ENCODE measurements at places on chromosomes 1 and 21.

- no peak for DNase-seq
Observed at GRCh38 chr21:27426196-27426595, 459.3 kb upstream of the ADAMTS5 start.

DNA sequence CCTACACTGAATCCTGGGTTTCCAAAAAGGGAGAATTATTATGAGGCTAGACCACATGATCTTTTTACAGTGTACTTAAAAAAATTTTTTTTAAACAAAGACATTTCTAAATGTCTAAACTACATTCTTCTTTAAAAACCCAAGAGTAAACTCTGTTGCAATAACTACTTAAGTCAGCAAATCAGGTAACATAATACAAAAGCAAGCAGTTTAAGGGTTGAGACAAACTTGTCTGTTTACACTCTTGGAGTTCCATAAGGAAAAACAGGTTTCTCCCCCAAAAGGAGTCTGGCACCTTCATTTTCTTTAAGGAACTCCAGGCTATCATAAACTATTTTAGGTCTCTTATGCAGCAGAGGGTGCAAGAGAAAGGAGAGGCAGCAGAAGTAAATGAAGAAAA is 12.5 kb upstream of the ANKRD45 start:
- no peak for DNase-seq

- no peak for DNase-seq
Observed at GRCh38 chr1:99860703-99861102, 10.5 kb downstream of the AGL start.

DNA sequence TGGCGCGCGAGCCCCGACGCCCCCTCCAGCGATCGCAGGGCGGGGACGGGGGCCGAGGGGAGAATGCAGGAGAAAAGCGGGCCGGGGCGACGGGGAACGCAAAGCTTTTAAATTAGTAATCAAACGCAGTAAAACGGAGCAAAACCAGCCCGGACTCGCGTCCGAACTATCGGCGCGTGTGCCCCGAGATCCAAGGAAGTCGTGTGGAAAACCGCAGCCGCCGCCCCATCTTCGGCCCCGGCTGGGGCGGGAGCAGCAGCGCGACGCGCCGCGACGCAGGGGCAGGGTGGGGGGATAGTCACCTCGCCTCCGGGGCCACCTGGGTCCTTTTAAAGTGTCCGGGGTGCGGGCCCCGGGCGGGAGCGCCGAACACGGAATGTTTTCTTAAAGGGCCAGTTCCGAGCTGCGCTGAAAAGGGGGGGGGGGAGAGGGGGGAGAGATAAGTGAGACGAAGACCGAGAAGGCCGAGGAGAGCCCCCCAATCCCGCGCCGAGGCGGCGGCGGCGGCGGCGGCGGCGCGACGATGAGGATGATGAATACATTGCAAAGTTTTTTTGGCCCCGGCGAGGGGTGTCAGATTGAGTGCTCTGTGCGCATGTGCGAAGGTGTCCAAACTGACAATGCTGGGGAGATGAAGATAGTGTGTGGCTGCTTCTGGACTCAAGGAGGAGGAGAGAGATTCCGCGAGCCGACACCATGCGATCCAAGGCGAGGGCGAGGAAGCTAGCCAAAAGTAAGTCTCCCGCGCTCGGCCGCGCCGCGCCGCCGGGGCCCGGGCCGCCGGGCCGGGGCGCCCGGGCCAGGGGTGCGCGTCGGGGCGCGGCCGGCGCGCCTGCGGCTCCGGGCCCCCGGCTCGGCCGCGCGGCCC is at the start of gene PRDM16:
PRDM16 (plus strand) TSS at position 640 of the 868 bp plus-strand sequence; CDS start at position 697, 57 bp downstream.
- DNase-seq = no peak

- DNase-seq = no peak
Observed at GRCh38 chr1:78009276-78009675, 4.5 kb downstream of the DNAJB4 start.

DNA sequence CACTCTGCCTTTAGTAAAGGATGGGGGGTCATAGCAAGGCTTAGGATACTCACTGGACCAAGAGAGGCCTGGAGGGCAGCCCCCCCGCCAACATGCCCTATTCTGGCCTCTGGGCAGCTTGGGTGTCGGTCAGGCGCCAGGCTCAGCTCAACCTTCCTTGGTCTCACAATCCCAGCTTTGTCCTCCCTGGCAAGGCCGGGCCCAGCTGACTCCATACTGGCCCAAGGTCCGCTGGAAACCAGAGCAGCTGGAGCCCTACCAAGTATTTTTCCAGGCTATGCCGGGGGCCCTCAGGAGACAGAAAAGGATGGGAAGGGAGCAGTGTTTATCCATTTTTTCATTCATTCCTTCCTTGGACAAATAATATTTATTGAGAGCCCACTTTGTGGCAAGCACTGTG is 6.2 kb downstream of the FBXO2 start:
- no peak for DNase-seq

DNA sequence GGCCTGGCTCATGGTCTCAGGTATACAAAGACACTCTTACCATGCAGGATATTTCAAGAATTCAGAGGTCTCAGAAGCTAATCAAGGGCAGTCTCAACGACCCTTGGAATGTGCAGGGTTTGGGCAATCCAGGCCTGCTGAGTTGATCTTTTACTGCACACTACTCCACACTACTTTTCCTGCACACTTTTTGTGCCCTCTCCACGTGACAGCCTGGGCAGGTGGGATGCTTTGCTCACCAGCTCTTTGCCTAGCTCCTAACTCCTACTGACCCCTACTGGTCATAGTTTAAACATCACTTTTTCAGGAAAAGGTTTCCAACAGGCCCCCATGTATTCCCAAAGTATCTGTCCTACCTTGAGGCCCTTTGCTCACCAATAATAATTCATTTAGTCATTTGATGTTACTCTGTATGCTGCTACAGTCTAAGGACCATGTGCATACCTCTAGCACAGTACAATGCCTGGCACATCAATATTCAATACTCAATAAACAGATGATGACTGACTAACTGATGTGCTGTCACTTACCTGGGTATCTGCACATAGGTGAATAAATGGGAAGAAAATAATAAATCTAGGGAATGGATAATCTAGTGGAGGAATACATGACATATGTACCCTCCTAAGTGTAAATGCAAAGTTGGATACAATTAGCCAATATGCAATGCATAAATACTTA is 9.6 kb downstream of the DUSP23 start:
- peak; percentile 26 for DNase-seq

GRCh38 chr1:97334454-97334853 is 586.4 kb downstream of the DPYD start:
- no peak for DNase-seq

- no peak for DNase-seq
Observed at GRCh38 chr1:202702088-202702487, 8.2 kb downstream of the SYT2 start.

GRCh38 chr21:29496337-29496736 is 197.6 kb downstream of the BACH1 start:
- DNase-seq = no peak

GRCh38 chr21:15761507-15762100 is 31.8 kb downstream of the USP25 start:
- no peak for DNase-seq

- no peak for DNase-seq
Observed at GRCh38 chr1:18939398-18940302, 16.8 kb downstream of the IFFO2 start.

GRCh38 chr1:3464649-3465025 is 10.2 kb downstream of the ARHGEF16 start:
- no peak for DNase-seq

- DNase-seq = no peak
Observed at GRCh38 chr1:230077436-230078213, 10.6 kb downstream of the GALNT2 start.

GRCh38 chr1:244789731-244790130 is 45.7 kb upstream of the COX20 start:
- DNase-seq = no peak

DNA sequence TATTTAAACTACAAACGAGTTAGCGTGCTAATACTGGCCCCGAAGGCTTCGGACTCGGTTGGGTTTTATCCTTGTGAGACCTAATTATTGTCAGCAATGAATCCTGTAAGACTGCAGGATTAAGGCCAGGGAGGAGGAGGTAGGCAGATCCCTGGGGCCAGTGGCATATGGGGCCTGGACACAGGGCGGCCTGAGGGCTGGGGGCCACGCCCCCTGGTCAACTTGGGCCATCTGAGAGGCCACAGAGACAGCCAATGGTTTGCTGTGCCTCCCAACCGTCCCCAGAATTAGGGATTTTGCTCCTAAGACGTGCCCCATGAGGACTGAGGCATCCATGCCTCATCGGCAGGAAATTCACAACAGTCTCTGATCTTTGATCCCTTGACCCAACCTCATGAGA is 31.1 kb upstream of the DISP3 start:
- no peak for DNase-seq

- DNase-seq = no peak
Observed at GRCh38 chr1:235597867-235598553, 51.6 kb downstream of the GNG4 start.

DNA sequence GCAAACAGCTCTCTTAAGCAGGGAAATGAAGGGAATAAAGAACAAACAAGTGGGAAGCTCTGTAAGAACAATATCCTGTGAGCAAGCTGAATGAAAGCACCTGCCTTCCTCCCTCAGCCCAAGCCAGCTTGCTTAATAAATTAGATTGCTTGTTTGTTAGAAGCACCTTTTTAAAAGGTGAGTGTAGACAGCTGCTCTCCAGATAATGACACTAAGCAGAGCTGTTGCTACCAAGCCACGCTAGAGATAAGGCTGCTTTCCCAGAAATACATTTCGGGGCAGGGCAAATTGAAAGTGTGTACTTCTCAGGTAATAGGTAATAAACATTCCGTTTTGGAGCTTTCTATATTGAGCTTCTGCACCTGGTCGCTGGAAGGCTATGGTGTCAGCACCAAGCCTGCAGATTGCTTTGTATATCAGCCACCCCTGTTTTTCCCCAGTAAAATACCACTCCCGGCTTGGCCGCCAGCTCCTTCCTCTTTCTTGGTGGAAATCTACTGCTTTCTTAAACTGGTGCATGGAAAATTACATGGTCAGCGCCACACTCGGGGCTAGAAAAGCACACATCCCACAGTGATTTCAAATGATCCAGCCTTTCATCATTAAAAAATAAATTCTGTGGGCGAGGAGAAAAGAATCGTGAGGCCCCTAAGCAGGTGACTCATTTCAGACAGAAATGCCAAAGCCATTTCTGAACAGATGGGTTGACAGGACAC is 151.3 kb downstream of the ETS2 start:
- peak; percentile 95 for DNase-seq

GRCh38 chr1:245008761-245009160 is 144.4 kb upstream of the HNRNPU start:
- DNase-seq = no peak

GRCh38 chr1:245095903-245096302 is 58.9 kb upstream of the KIF26B start:
- no peak for DNase-seq

DNA sequence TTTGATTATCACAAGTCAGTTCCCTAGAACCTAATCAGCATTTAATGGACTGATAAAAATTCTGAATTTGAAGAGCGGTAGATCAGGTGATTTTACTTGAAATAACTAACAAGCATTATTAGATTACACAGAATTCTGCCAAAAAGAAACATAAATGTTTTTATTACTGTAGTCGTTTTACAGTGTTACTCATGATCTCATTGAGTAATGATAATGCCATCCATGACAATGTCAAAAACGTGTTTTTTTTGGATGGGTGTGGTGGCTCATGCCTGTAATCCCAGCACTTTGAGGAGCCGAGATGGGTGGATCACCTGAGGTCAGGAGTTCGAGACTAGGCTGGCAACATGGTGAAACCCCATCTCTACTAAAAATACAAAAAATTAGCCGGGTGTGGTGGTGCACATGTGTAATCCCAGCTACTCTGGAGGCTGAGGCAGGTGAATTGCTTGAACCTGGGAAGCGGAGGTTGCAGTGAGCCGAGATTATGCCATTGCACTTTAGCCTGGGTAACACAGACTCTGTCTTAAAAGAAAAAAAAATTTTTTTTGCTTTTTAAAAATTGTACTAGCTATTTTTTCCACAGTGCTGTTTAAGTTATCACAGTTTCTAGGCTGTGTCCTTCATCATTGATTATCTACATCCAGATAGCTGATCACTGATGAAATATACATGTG is 56.6 kb downstream of the LAMC1 start:
- DNase-seq = no peak

GRCh38 chr21:40160911-40161310 is 293.7 kb downstream of the PCP4 start:
- DNase-seq = no peak

GRCh38 chr1:165884690-165885304 is 57.4 kb downstream of the UCK2 start:
- DNase-seq = no peak

DNA sequence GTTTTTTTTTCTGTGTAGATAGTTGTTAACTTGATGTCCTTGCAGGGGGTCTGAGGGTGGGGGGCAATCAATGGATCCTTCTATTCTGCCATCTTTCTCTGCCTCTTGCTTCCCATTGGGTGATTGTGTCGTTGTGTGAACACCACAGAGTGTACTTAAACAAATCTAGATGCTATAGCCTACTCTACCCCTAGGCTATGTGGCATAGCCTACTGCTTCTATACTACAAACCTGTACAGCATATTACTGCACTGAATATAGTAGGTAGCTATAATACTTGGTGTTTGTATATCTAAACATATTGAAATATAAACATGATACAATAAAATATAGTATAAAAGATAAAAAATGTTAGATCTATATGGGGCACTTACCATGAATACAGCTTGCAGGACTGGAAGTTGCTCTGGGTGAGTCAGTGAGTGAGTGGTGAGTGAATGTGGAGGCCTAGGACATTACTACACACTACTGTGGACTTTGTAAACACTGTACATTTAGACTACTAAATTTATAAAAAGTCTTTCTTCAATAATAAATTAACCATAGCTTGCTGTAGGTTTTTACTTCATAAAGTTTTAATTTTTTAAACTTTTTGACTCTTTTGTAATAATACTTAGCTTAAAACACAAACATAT is 105.4 kb downstream of the CENPF start:
- no peak for DNase-seq

- no peak for DNase-seq
Observed at GRCh38 chr1:193749868-193750267, 563.5 kb upstream of the B3GALT2 start.

- DNase-seq = peak; percentile 66
Observed at GRCh38 chr21:42561762-42562650, 48.4 kb downstream of the SLC37A1 start.

DNA sequence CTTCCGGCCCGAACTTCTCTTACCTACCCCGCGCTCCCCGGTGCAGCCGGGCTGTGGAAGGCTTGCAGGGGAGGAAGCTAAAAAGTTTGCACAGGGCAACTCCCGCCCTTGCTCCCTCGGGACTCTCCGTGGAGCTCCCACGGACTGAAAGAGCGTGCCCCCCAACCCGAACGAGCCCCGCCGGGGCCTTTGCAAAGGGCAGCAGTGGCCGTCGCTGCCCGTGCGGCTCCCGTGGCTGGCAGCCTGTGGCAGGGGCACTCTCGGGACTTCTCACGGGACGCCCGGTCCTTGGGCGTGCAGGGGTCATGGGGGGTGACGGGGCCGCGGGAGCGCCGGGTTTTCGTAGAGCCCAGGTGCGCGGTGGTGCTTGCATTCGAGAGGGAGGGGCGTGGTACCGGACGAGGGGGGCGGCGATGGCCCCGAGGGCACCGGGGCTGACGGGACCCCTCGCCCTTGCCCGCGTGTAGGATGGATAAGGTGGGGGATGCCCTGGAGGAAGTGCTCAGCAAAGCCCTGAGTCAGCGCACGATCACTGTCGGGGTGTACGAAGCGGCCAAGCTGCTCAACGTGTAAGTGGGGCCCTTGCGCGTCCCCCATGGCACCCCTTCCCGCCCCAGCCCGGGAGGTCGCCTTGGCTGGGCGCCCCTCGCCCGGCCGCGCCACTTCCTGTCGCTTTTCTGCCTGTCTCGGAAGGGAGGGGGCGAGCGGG is 711 bp downstream of the GADD45A start:
- DNase-seq = peak; percentile 16

- DNase-seq = no peak
Observed at GRCh38 chr1:191585095-191585494, 573.2 kb upstream of the RGS18 start.

Data from NCI-H774 (cell line).